ENCODE measurements at places on chromosomes 7 and 10. TPM values are rescaled to one million over a fixed set of nuclear protein-coding genes. Genes with fewer than 3 reads are reported as not detected.

DNA sequence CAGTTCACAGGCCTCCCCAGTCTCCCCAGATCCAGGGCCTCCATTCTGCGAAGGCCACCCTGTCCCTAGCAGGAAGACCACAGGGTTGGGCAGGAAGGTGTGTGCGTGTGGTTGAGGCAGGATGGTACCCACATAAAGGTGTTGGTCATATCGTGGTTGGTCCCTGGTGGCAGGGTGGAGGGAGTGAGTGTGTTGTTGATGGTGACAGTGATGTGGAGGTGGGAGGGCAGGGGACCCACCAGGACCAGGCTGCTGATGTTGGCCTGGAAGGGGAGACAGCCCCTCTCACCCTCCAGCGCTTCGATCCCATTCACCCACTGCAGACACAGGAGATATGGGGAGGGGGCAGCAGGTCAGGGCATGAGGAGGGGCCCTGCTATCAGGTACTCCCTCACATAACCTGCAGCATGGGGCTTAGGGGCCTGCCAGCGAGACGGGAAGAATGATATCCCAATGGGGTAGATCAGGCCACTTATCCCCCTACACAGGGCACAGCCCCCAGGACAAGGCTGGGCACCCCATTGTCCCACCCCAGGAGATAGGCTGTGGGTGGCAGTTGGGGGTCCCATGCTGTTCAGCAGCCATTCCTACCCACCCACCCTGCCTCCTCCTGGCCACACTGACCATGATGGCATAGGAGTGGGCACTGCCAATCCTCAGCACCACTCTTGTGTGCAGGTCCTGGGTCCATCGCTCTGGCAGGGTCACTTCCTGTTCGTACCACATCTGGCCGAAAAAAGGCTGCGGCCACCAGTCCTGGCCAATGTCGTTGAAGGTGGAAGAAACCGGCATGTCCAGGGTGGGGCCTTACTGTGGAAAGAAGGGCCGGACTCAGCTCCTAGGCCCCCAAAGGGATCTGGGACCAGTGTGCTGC is 69.0 kb upstream of the ZNF479 start:
- H3K27ac ChIP-seq: no peak overlapping the region
- H3K4me3 ChIP-seq: no peak overlapping the region
- DNase-seq: no peak
- no peaks in the 10 kb centered on the region for H3K36me3 ChIP-seq
- no peaks in the 10 kb centered on the region for H3K4me1 ChIP-seq

The SPDYE1 gene
- not detected for total RNA-seq

DNA sequence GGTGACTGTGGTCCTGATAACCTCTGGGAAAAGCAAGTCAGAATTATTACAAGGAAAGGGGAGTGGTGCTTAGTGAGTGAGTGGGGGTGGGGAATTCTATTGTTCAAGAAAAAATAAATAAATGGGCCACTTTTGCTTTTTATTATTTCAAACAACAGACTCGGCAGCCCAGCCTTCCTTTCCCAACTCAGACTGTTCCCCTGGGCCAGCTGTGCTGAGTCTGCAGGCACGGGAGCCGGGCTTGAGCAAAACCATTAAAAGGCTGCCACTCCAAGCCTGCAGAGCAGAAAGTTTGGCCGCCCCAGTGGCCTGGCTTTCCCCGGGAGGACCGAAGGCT is 90.0 kb downstream of the PLXNA4 start:
- no peak overlapping the region for H3K4me3 ChIP-seq
- H3K4me1 ChIP-seq: no peaks in the 10 kb centered on the region
- H3K36me3 ChIP-seq: no peaks in the 10 kb centered on the region
- DNase-seq: no peak
- H3K27ac ChIP-seq: no peak overlapping the region
- peaks cover 3% of the 10 kb centered on the region for H3K27me3 ChIP-seq

DNA sequence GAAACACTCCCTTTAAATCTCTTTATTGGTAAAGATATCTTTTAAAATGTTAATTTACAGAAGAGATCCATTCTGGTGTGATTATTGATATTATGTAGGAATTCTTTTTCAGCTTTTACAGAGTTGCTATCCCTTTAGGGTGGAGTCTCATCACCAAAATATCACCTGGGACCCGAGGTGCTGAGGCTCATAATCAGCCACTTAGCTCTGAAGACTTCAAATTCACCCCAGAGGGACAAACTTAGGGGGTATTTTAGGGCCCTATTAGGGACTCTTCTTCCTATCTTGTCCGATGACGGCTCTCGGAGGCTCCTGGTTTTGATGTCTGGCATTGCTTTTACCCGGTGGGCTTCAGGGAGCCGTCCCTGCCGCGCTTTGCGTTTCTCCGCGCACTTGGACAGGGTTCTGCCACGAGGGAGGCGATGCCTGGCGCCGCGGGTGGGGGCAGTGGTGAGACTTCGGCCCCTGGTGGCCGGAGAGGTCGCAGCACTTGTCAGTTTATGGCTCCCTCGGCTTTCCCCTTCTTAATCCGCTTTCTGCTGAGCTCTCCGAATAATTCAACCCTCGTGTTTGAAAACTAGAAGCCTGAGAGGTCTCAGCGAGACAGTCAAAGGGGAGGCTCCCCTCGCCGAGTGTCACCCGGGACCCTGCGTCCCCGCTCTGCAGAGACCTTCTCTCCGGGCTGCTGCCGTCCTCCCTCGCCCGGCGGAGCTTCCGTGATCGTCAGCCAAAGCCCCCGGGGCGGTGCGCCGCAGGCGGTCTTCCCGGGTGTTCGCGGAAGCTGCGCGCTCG is 27.8 kb downstream of the RBM20 start:
- no peaks in the 10 kb centered on the region for H3K4me1 ChIP-seq
- no peaks in the 10 kb centered on the region for H3K27me3 ChIP-seq
- peak overlapping the region; percentile 73 for H3K4me3 ChIP-seq
- DNase-seq: peak; percentile 57

DNA sequence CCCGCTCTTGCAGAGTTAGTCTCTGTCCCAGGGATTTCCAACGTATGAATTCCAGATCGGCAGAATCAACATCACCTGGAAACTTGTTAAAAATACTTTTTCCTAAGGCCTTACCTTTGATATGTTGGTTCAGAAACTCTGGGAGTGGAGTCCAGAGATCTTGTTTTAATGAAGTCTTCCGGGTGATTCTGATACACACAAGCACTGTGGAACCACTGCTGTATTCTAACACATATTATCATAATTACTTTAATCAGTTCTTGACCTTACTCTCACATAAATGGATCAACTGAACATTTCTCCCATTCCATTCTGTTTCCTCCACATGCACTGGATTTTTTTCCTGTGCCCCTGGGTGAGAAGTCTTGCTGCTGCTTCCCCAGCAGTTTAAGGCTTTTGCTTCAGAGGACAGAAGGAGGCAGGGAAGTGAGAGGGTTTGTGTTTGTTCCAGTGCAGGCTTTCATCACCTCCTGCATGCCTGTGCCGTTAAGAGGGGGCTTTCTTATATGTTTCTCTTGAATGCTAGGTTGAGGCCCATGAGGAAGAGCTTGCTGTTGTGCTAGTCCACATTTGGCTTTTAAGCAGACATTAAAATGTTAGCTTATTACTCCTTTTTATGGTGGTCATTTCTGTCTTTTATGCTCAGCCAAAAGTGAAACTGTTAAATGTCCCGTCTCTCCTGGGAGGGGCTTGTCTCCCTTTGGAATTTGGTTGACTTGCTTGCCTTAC is 32.4 kb downstream of the CCSER2 start:
- peaks cover 7% of the 10 kb centered on the region for H3K4me1 ChIP-seq
- peak overlapping the region; percentile 12 for H3K27ac ChIP-seq
- peak overlapping the region; percentile 50 for H3K4me3 ChIP-seq
- H3K36me3 ChIP-seq: no peaks in the 10 kb centered on the region
- peak; percentile 22 for DNase-seq
- H3K27me3 ChIP-seq: no peaks in the 10 kb centered on the region

- H3K4me1 ChIP-seq: peaks cover 21% of the 10 kb centered on the region
- H3K4me3 ChIP-seq: no peak overlapping the region
- DNase-seq: peak; percentile 89
These were observed 11.6 kb upstream of the ERCC6 start for GRCh38 chr10:49550563-49550962.

DNA sequence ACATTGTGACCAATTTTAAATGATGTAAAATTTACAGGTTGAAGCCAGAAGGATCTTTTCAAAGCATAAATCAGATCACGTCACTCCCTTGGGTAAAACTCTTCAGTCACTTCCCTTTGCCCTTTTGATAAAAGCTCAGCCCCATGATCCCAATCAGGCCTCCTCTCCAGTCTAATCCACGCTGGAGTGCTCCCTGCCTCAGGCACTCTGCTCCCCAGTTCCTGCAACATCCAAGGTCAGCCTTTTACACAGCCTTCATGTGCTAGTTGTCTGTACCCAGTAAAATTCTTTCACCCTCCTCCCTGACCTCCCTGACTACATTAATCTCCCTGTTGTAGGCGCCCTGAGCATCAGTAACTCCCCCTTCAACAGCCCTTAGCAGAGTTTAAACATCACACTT is 14.1 kb downstream of the ELMO1 start:
- H3K36me3 ChIP-seq: no peaks in the 10 kb centered on the region
- DNase-seq: no peak
- no peaks in the 10 kb centered on the region for H3K4me1 ChIP-seq
- H3K27ac ChIP-seq: no peak overlapping the region

GRCh38 chr7:142813226-142813625 is 41.6 kb upstream of the EPHB6 start:
- no peaks in the 10 kb centered on the region for H3K36me3 ChIP-seq
- peak overlapping the region; percentile 90 for H3K27ac ChIP-seq
- no peaks in the 10 kb centered on the region for H3K27me3 ChIP-seq

The CALD1 gene
- 1,872 TPM for total RNA-seq

The TEX47 gene
- total RNA-seq: not detected

The COMTD1 gene
- total RNA-seq: 18.3 TPM
